ENCODE measurements at places on chromosomes 2 and 18. TPM values are rescaled to one million over a fixed set of nuclear protein-coding genes. Genes with fewer than 3 reads are reported as not detected.

Gene AMER3
- 0.55 TPM for total RNA-seq

Gene STK11IP
- total RNA-seq: 34.6 TPM

Gene POTEI
- not detected for total RNA-seq

Gene HOXD12
- total RNA-seq: not detected

Gene ASB18
- not detected for total RNA-seq

Gene CEBPZ
- 32.8 TPM for total RNA-seq

GRCh38 chr2:4144731-4145130 lies 441.4 kb downstream of the DCDC2C start:
- no peak for DNase-seq

DNA sequence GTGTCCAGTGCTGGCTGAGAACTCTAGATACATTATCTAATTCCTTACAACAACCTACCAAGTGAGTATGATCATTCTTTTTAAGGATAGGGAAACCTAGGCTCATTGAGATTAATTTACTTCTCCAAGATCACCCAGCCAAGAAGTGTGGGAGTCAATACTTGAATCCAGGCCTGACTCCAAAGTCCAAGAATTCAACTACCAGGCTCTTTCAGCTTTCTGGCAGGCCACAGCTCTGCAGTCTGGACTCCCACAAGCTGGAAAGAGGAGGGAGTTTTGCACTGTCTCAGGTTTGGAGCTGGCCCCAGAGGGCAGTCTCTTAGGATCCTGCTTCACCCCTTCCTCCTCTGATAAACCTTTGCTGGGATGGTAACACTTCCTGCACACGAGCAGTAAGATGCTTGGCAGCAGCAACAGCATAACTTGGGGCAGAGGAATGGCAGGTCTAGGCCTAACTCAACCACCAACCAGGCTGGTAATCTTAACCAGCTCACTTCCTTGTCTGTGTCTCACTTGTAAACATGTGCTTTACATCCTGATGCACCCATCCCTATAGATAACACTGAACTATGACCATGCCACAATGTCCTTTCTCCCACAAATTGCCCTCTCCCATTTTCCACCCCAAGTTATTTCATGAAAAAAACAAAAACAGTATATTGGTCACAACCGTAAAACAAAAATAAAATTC lies 111.1 kb upstream of the ACAA2 start:
- DNase-seq: no peak

- DNase-seq: no peak
Observed at GRCh38 chr2:112476434-112476833, 5.5 kb upstream of the TTL start.

GRCh38 chr2:197946562-197946961 lies 142.2 kb downstream of the PLCL1 start:
- no peak for DNase-seq

- no peak for DNase-seq
Observed at GRCh38 chr18:41977233-41977632, 22.2 kb downstream of the PIK3C3 start.

DNA sequence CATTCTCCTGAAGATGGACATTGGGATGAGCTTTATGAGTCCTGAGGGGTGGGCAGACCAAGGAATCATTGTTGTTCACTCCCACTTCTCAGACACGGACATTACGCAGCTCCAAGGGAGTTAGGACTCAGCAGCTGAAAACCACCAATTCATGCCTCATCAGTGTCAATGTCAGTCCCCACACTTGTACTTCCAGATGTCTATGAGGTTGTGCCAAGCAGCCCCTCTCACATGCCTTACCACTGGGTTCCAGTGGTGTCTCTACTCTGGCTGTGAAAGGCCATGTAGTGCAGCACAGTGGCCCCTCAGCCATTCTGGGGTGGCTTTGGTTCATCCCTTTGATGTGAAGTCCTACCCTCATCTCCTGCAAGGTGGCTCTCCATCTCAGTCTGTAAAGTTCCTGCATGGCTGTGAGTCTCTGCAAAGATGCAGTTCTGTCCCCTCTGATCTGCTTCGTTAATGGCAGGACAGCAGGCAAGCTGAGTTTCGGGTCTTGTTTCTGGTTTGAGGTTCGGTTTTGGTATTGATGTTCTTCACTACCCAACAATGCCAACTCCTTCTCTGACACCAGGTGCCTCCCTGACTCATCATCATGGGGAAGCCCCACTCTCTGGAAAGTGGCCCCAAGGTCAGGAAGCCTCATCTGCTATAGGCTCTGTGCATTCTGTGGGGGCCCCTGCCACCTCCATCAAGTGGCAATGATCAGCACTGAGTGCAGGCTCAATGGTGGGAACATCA lies 14.0 kb upstream of the COL6A3 start:
- no peak for DNase-seq

- no peak for DNase-seq
Observed at GRCh38 chr2:236124182-236124893, 43.8 kb downstream of the GBX2 start.

- no peak for DNase-seq
Observed at GRCh38 chr18:24515721-24516120, 55.3 kb downstream of the HRH4 start.

GRCh38 chr2:164745012-164745797 lies 96.4 kb downstream of the COBLL1 start:
- no peak for DNase-seq

GRCh38 chr2:184765112-184765895 lies 167.0 kb downstream of the ZNF804A start:
- DNase-seq: no peak

DNA sequence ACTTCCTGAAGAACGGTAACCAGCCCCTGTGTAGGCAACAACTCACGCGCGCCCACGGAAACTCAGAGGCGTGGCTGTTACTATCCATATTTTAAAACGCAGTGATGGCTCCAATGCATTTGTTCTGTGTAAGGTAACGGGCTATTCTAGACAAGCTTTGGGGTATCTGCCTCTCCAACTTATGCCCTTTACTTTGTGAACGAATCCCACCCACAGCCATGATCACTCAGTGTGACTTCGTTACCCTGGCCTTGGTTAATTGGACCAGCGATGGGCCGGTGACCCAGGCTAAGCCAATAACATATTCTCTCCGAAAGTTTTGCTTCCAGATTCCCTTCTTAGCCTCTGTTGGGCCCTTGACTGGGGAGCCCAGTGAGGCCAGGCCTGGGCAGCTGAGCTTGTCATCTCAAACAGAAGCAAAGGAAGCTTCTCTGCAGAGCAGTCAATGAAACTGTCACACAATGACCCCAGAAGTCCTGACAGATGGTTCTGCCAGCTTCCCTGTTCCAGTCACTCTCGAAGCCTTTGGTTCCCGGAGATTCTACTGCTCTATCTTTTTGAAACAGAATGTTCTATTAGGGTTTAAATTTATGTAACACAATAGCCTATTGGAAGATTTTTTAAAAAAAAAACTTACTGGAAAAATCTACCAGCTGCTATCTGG lies 30.7 kb upstream of the ROCK2 start:
- no peak for DNase-seq

- no peak for DNase-seq
Observed at GRCh38 chr2:57543211-57543610, 503.4 kb upstream of the VRK2 start.

DNA sequence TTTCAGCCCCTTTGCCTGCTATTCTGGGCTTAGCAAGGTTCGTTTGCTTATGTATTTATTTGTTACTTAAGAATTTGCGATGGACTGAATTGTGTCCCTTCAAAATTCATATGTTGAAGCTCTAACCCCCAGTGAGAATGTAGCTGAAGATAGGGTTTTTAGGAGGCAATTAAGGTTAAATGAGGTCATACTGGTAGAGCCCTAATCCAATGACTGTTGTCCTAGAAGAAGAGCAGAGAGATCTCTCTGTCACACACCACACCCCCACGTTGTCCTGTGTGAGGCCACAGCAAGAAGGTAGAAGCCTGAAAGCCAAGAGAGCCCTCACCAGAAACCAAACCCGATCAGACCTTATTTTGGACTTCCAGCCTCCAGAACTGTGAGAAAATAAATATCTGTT lies 66.7 kb downstream of the KIAA1328 start:
- no peak for DNase-seq

DNA sequence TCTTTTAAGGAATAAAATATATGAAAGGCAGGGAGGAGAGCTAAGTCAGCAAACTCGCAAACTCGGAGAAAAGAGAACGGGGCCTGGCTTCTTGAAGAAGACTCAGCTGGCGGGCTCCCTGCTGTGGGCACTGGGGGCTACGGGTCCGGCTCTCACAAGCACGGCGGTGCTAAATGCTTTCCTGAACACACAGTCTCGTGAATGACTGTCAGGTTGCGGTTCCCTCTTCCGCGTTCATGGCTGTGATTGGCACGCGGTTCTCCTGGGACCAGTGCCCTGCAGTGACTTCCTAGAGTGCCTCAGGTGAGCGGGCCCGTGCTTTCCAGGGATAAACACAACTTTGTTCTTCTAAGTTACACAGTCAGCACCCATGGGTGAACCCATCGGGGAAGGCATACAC lies 208.4 kb downstream of the HDAC4 start:
- DNase-seq: no peak

DNA sequence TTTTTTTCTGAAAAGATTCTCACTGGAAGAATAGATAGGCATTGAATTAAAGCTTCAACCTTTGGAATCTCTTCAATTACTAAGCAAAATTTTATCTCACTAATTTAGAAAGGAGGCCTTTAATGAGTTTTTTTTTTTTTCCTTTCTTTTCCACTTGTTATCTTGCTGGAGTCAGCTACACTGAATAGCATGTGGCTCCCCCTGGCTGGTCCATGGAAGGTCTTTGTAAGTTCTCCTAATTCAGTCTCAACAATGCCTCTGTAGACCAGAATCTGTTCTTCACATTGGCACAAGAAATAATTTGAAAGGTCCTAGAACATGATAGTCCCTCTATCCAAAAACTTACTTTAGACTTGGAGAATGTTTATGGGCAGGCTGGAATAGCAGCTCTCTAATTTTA lies 24.2 kb upstream of the SCN1A start:
- DNase-seq: no peak

DNA sequence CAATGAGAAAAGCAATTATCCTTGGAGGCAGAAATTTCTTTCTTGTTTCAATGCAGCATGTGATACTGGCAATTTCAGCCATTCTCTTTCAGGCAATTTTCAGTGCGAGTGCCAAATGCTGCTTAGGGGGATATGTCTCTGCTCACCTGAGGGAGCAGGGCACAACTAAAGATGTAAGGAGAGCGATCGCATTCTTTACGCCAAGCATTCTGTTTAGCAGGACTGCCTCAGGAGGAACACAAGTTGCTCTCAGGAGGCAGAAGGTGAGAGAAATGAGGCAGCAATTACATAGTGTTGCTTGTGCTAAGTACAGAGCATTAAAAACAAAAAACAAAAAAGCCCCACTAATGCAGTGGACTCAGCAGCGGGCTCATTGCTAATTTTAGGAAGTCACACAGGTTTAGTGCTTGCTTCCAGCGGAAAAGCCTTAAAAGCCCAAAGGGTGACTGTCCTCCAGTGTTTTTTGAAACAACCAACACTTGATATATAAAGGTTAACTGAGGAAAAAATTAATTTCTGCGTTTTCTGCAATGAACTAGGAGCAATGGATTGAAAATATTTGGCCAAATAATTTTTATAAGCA lies 116.9 kb downstream of the METTL8 start:
- no peak for DNase-seq

DNA sequence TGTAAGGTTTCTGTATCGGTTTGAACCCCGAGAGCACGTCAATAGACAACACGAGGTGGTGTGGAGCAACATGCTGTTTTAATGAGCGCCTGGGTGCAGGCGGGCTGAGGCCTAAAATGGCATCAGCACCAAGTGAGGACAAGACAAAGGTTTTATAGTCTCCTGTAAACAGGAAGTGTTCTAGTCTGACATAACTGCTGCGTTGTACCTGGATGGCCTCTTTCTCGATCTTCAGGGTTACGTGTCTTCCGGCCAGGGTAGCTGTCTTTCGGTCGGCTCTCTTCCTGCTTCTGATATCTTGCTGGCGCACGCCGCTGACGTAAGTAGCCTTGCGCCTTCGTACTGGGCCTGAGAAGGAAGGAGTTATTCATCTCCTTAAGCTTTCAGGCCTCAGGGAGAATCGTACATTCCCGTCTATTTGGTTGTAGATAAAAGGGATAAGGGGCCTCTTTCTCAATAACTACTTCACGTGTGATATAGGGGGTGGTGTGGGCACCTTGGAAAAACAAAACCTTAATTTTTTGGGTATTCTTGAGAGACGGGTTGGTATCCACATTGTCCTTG lies 53.5 kb downstream of the KYNU start:
- DNase-seq: no peak

GRCh38 chr2:28516430-28516829 lies 20.6 kb downstream of the PLB1 start:
- DNase-seq: no peak

DNA sequence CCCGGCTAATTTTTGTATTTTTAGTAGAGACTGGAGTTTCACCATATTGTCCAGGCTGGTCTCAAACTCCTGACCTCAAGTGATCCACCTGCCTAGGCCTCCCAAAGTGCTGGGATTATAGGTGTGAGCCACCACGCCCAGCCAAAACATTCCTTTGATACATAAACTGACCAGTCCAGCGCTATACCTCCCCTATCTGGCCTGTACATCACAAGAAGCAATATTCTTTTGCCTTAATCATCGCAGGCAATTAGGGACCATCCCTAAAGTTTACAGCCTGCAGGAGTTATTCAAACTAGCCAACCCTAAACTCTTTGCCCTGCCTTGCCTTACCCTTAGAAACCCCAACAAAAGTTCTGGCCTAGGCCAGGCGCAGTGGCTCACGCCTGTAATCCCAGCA lies 6.8 kb upstream of the PPM1G start:
- no peak for DNase-seq

- no peak for DNase-seq
Observed at GRCh38 chr2:189047171-189047888, 73.2 kb downstream of the COL3A1 start.

GRCh38 chr2:54459037-54459441 lies 2.9 kb downstream of the SPTBN1 start:
- no peak for DNase-seq

- no peak for DNase-seq
Observed at GRCh38 chr2:207790898-207791297, 21.2 kb upstream of the FZD5 start.

DNA sequence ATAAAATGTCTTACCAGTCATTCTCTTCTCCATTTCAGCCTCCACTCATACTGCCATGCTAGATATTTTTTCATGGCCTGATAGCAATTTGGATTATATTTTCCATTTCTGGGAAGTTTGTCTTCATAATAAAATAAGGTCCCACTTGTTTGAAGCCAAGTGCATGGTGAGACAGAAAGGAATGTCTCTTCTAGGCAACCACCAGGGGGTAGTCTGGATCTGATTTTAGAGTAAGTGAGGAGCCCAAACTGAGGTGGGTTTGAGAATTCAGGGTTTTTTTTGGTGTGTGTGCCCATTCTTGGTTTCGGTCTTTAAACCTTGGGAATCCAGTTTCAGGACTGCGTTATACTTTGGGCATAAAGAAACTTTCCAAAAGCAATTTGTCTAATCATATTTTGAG lies 315.5 kb downstream of the RPRM start:
- DNase-seq: no peak

- DNase-seq: no peak
Observed at GRCh38 chr18:58323866-58324762, 280.1 kb downstream of the NEDD4L start.

GRCh38 chr2:44052584-44052983 lies 56.8 kb upstream of the LRPPRC start:
- DNase-seq: no peak

DNA sequence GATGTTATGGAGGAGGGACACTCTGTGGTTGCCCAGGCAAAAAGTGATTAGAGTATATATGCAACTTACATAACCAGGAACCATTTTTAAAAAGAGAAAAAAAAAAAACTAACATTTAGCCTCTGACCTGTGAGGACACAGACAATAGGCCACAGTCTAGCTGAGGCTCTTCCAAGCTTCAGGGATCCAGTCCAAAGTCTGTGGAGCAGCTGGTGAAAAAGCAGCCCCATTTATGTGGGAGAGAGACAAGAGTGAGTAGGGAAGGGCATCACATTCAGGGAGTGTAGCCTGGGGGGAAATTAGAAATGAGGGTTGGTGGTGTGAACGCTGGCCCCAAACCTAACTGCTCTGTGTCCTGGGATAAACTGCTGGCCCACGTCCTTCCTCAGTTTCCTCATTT lies 122.8 kb downstream of the MYO5B start:
- no peak for DNase-seq

All from mucosa of descending colon (tissue), 3 donors.